Astrocyte of the spinal cord (primary cell): ENCODE measurements at places on chromosomes 5 and 9.

- DNase-seq = no peak
These were observed 277.6 kb upstream of the TRPC7 start for GRCh38 chr5:136642976-136643375.

DNA sequence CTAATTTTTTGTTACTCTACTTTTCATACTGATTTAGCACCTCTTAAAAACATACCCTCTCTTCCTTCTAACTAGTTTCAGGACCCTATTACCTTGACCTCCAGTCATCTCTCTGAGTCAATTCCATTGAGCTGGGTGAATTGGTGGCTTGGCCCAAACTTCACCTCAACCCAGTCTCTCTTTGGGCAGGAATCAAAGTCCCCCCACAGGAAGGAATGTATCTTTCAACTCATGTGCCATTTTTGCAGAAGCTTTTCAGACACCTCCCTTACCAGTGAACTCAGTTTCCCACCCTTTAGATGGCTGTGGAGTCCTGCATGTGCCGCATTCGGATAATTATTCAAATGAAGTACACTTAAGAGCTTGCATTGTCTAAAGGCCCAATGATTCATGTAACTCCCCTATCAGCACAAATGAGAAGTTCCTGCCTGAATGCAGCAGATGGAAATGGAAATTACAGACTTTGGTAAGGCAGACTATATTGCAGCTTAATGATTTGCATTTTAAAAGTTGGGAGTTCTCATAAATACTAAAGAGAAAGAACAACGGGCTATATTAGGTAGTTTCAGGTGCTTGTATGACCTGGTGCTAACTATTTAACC lies 693.5 kb downstream of the PTPRD start:
- DNase-seq = no peak

- DNase-seq = peak; percentile 72
These were observed 202.2 kb upstream of the DMRTA1 start for GRCh38 chr9:22244139-22245011.

GRCh38 chr9:124632077-124632621 lies 125.0 kb upstream of the NR5A1 start:
- peak; percentile 41 for DNase-seq
